NCI-H2029 treated with DMSO at 0.1 percent for 48 hours (cell line): ENCODE measurements at places on chromosomes 7 and 10.

DNA sequence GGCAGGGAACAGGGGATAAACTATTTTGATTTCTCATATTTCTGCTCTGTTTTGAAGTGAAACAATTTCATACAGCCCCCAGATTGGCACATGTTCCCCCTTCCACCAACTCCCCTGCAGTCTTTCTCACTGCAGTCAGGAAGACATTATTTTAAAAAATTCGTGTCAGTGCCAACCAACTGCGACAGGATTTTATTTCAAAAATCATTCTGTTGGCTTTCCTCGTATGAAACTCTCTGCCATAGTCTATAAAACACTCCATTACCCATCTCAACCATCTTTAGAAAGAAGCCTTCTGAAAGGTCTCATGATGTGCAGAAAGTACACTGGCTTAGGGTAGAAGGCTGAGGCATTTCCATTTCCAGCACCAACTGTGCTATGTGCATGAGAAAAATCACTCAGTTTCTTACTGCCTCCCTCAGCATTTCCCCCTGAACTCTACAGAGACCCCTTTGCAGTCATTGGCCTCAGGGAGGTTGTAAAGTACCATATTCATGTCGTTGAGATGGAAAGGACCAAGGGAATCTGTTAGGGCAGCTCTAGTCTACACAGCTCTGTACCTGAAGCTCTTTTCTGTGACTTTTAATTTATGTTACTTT lies 46.9 kb downstream of the STEAP1B start:
- no peak for DNase-seq

- no peak for DNase-seq
Observed at GRCh38 chr10:76874176-76874575, 763.4 kb downstream of the KCNMA1 start.

DNA sequence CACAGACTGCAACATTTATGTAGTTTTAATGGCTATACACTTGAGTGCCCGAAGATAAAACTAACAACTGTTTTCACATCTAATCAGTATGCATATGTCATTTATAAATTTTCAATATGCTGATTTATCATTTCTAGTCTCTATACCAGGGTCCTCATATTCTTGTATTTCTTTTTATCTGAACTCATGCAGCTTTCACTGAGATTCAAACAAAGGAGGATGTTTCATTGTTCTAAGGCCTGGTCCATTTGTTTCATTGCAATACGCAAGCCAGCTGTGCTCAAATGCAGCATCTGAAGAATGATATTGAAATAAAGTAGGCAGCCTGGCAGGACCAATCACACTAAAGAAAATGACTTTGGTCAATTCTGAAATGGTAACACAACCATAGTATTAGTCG lies 31.7 kb downstream of the MAGI2 start:
- no peak for DNase-seq

GRCh38 chr7:70113536-70113935 lies 515.3 kb downstream of the AUTS2 start:
- no peak for DNase-seq

GRCh38 chr7:115499956-115500355 lies 530.6 kb downstream of the TFEC start:
- DNase-seq, result no peak

GRCh38 chr10:1155791-1156615 lies 99.8 kb downstream of the WDR37 start:
- DNase-seq, result no peak

- DNase-seq, result no peak
Observed at GRCh38 chr10:23439452-23439960, 631 bp downstream of the OTUD1 start.

- no peak for DNase-seq
Observed at GRCh38 chr7:97623333-97623732, 108.6 kb upstream of the TAC1 start.

GRCh38 chr10:113291413-113291812 lies 261.4 kb upstream of the HABP2 start:
- DNase-seq, result no peak

DNA sequence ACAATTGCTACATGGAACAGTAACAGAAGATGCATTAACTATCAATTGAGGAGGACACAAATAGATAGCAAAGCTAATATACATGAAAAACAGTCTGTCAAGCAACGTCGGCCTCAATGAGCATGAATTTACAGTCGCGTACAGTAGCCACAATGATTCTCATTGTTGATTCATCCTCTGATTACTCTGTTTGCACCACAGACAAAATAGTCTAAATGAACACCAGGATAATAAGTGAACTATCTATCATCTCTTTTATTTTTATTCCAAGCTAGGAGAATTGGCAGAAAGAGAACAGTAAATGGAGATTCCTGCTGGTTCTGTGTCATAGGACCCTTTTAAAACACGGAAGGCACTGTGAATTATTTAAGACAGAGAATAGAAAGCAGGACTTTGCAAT lies 108.5 kb downstream of the EVX1 start:
- no peak for DNase-seq

DNA sequence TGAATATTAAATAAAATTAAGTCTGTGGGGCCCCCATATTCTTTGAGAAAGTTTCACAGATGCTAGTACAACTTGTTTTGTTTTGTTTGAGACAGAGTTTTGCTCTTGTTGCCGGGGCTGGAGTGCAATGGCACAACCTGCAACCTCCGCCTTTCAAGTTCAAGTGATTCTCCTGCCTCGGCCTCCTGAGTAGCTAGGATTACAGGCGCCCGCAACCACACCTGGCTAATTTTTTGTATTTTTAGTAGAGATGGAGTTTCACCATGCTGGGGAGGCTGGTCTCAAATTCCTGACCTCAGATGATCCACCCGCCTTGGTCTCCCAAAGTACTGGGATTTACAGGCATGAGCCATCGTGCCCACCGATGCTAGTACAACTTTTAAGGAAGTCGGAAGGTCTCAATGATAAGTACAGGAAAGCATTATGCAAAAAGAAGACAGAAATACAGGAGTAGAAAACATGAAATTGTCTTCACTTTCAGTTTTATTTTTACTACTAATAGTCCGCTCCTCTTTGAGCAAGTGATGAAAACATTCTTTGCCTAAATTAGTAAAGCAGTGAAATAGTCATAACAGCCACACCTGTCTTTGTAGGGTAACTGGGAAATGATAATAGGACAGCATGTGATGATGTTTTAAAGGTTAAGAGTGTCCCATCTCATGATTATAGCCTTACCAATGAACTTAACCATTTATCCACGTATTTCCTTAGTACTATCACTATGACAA lies 147.5 kb downstream of the SEMA3D start:
- DNase-seq, result no peak

GRCh38 chr7:130430841-130431666 lies 9.8 kb downstream of the CEP41 start:
- peak; percentile 67 for DNase-seq

GRCh38 chr7:90957883-90958282 lies 306.4 kb upstream of the FZD1 start:
- DNase-seq, result no peak

DNA sequence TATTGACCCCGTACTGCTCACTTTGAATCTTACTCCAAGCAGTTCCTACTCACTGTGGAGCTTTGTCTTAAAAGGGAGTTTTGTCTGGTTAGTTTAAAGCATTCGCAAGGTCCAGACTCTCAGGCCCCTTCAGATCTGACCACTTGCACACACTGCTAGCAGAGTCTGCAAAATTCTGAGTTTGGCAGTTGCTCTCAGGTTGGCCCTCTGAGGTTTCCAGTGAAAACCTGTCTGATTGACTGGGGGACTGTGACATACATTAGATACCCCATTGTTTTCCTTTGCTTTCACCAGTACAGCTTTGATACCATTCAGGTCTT lies 149.2 kb downstream of the XPNPEP1 start:
- DNase-seq, result no peak

- no peak for DNase-seq
Observed at GRCh38 chr10:52099026-52099600, 215.0 kb upstream of the DKK1 start.

- DNase-seq, result no peak
Observed at GRCh38 chr10:19169684-19170083, 121.1 kb downstream of the MALRD1 start.

DNA sequence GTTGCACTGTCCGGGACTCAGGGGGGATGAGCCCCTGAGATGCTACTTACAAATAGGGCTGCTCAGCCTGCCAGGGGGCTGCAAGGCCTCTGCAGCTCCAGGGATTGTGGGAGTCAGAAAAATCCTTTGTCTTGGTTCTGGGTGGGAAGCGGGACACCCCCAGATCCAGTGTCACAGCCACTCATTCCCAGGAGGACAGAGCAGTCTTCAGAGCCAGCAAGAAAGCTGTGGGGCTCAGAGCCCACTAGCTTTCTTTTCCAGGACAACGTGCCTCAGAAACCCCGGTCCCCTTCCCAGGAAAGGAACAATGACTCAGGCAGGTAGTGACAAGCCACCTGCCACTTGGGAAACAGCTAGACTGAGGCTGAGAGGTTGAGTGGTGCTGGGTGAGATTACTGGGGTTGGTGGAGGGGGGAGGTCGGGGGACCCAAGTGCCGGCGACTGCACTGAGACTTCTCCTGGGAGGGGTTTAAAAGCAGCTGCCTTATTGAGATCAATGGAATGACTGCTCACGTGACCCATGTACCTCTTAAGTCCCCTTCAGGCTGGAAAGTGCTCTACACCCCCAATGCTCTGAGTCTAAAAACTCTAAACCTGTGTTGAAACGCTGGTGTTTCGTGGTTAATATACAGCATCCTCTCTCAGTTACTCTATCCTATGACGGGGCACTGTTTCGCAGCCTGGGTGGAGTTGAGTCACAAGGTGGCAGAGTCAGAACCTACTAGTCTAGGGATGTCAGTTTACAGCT lies 123.6 kb downstream of the UBE2H start:
- no peak for DNase-seq

DNA sequence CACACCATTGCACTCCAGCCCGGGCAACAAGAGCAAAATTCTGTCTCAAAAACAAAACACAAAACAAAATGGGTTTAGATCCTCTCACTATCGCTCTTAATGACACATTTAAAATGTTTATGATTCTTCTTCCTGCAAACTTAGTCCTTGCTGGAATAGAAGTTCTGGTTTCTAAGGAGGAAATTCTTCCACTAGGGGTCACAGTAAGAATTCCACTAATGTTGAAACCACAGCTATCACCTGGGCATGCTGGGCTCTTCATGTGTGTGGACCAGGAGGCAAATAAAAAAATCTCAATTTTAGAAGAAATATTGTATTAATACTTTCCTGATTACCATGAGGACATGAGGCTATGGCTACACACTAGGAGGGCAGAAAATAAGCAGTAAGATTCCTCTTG lies 915.8 kb downstream of the TYW1 start:
- no peak for DNase-seq

GRCh38 chr7:29557954-29558353 lies 5.7 kb upstream of the PRR15 start:
- no peak for DNase-seq

DNA sequence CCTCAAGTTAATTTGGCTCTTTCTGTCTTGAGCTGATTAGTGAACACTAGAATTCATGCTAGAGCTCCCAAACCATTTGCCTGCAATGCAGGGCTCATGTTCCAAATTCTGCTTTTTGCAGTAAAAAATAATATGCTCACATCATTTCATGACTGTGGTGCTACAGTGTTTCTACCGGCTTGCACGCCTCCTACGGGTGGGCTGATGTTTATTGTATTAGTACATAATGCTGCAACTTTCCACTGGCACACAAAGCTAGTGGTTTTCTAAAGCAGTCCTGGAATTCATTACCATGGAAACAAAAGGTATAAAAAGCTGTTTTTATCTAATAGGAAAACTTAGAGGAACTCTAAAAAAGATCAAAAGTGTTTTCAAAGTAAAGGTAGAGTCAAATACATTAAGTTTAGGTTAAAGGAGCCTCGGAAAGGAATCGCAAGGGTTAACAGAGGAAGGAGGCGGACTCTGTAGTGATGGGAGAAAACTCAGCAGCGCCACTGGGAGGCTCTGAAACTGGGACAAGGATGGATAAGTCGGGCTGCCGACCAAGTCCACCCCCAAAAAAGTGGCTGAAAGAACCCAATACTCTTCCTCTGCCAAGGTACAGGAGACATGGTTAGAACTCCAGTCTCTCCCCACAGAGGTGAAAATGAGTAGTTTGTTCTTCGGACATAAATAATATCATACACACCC lies 25.9 kb downstream of the GRM8 start:
- no peak for DNase-seq

- no peak for DNase-seq
Observed at GRCh38 chr7:47743965-47744591, 162.2 kb upstream of the TNS3 start.

DNA sequence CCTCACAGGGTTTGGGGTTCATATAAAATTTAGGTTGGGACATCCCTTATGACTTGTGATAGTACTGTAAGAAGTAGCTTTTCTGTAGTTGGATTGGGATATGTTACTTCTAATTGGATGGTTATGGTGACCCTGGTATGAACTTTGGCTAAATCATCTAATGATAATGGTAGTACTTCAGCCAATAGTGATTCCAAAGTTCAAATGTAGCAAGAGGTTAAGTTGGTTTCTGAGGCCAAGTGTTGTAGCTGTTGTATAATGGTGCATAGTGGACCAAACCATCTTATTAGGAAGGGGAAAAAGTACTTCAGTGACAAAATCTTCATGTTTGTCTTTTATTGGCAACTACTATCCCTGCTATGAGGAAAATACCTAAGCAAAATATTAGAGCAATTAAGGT lies 542.1 kb upstream of the IGFBP3 start:
- no peak for DNase-seq

GRCh38 chr10:91201213-91201996 lies 19.1 kb upstream of the PCGF5 start:
- no peak for DNase-seq

DNA sequence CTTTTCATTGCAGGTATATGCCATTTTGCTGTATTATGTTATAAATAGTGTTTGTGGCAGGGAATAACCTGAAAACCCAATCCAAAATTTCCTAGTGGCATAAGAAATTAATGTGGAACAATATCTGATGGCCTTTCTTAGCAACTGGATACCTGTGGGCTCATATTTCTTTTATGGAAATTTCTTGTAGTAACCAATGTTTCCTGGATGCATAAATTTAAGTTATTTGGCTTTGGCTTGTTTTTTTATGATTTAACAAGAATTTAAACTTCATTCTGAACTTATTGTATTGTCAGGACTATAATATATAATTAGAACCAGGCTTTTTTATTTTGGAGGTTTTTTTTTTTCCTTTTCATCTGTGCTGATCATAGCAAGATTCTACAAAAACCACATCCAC lies 30.1 kb downstream of the TBC1D12 start:
- DNase-seq, result no peak

GRCh38 chr10:43053825-43054224 lies 23.0 kb upstream of the RET start:
- DNase-seq, result no peak

DNA sequence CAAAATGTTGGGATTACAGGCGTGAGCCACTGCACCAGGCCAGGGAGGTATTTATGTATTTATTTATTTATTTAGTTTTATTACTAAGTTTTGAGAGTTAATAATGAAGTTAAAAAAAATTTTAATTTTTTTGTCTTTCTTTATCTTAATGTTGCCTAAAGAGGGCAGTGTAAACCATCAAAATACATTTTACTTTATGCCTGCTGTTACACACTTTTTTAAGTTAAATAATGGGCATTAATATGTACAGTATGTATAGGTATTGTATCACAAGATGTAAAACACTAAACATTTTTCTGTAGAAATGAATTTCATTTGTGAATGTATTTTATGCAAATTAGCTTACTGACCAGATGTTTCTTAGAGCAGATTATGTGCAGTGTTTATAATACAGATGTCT lies 129.4 kb downstream of the AASS start:
- DNase-seq, result no peak

- no peak for DNase-seq
Observed at GRCh38 chr10:10110844-10111490, 906.7 kb upstream of the CELF2 start.

GRCh38 chr10:11602358-11602757 lies 9.1 kb downstream of the USP6NL start:
- no peak for DNase-seq

- no peak for DNase-seq
Observed at GRCh38 chr7:93212881-93213280, 13.4 kb downstream of the HEPACAM2 start.
